Cardiac fibroblast (primary cell): ENCODE measurements at places on chromosomes 3 and 15.

- no peak for DNase-seq
These were observed 46.7 kb upstream of the CCDC80 start for GRCh38 chr3:112687616-112688015.

GRCh38 chr15:78992416-78993256 is 47.8 kb upstream of the CTSH start:
- DNase-seq = no peak

DNA sequence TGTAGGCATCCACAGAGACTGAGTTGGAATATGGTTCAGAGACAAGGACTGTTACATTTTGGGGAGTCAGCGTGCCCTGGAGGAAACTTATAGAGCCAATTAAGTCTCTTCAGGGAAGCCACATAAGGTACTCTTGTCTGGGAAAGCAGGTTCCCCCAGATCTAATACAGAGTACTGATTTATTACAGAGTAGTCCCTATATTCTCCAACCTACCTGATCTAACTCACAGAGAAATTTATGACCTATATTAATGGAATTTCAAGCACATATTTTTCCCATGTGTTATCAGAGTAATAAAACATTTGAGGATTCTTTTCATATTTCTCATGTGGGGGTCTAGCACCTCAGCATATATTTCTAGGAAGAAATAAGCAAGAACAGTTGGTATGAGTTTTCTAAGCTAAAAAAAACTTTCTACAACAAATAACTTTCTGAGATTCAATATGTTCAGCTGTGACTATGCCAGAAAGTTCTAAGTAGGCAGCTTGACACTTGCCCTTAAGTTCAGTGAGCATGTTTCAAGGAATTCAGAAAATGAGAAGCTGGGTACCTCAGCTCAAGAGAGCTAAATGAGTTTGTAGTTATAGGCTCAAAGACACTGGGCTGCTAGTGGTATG is 75.3 kb upstream of the COL8A1 start:
- peak; percentile 22 for DNase-seq

GRCh38 chr15:40430271-40430805 is 10.4 kb upstream of the BAHD1 start:
- peak; percentile 8 for DNase-seq

- no peak for DNase-seq
These were observed 2.5 kb upstream of the HTR3C start for GRCh38 chr3:184050217-184050847.

DNA sequence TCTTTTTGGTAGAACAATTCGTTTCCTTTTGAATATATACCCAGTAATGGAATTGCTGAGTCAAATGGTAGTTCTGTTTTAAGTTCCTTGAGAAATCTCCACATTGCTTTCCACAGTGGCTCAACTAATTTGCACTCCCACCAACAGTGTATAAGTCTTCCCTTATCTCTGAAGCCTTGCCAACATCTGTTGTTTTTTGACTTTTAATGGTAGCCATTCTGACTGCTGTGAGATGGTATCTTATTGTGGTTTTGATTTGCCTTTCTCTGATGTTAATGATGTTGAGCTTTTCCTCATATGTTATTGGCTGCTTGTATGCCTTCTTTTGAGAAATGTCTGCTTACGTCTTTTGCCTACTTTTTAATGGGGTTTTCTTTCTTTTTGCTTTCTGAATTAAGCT is 270.6 kb upstream of the MEIS2 start:
- DNase-seq = no peak

- DNase-seq = no peak
These were observed 16.0 kb upstream of the SRP14 start for GRCh38 chr15:40054855-40055575.

DNA sequence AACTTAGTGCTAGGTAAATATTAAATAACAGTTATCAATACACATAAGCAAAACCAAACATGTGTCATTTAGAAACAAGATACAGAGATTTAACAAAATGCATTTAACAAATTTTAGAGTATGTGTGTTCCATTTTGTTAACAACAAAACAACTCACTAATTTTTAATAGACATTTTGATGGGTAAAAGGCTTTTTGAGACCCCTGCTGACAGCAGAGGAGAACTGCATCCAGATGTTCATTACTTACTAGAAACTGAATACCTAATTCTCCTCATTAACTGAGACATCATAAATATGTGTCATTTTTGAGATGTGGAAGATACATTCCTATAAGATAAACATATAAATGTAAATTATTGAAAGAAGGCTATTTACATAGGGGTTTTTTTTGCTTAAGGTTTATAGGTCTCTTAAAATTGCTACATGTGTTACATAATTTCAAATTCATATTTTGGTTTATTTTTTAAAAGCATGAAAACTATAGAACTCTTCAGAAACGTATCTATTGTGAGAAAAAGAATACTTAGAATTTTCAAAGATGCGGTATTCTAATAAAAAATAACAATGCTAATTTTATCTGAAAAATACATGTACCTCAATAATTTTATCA is 1009.8 kb downstream of the TUSC7 start:
- DNase-seq = peak; percentile 48

DNA sequence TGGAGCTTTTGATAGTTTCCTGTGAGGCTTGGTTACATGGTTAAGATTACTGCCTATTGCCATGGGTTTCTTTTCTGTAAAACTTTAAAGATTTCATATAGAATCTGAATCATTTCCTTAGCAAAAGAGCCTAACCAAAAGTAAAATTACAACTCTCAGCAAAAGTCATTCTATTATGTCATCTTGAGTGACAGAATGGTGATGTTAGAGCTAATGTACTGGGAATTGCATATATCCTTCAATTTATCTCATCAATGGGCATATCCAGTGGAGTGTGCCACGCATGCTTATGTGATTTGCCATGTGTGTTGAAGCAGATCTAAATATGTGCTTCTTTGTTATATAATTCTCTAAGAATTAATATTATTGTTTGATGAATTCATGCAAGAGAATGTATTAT is 212.1 kb downstream of the ROBO1 start:
- DNase-seq = no peak

DNA sequence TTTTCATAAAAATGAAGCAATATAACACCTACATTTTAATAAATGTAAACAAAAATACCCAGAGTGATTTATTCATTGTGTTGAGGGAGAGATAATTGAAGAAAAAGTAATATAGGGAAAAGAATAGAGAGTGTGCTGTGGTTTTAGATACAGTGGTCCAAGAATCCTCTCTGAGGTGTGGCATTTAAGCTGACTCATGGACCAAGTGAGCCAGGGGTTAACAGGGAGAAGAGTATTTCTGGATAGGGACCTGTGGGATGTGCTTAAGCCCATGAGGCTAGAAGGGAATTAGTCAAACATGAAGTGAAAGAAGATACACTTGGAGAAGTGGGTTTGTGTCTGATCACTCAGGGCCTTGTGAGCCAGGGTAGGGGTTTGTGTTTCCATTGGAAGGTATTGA is 680.7 kb upstream of the GRM7 start:
- DNase-seq = no peak

DNA sequence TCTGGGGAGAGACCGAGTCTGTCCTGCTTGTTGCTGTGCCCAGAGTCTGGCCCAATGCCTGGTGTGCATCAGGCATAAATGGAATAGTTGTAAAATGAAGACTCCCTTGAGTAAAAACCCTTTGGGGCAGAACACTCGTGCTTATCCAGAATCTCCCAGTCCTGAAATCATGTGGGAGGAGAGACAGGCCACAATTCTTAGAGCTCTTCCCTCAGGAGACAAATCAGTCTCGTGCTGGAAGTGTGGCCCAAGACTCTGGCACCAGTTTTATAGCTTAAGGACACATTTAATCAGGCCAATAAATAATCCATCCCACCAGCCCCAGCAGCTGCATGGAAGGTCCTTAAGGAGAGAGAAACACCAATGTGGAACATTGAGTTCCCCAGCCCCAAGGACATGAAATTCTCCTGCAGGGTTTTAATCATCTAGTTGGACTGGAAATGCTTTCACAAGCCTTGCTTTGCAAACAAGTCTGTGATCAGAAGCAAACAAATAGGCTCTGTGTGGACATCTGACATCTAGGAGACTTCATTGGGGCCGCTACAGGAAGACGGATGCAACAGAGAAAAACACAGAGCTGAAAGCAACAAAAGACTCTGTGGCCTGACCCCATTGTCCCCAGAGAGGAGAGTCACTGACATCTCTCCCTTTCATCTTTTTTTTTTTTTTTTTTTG is 70.4 kb downstream of the LSM3 start:
- no peak for DNase-seq

DNA sequence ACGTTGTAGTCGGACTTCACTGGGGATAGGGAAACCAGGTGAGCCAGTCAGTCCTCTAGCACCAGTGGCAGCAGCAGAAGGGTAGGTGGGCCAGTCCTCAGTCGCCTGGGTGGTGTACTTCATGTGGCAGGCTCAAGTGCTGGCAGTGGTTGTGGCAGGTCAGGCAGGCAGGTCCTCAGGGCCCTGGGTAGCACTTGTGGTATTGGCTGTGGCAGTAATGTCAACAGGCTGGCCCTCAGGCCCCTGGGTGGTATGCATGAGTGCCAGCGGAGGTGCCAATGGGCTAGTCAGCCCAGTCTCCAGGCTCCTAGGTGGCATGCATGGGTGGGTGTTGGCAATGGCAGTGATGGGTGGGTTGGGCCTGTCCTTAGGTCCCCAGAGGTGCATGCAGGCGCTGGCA is 40.6 kb downstream of the FAIM start:
- DNase-seq = no peak

DNA sequence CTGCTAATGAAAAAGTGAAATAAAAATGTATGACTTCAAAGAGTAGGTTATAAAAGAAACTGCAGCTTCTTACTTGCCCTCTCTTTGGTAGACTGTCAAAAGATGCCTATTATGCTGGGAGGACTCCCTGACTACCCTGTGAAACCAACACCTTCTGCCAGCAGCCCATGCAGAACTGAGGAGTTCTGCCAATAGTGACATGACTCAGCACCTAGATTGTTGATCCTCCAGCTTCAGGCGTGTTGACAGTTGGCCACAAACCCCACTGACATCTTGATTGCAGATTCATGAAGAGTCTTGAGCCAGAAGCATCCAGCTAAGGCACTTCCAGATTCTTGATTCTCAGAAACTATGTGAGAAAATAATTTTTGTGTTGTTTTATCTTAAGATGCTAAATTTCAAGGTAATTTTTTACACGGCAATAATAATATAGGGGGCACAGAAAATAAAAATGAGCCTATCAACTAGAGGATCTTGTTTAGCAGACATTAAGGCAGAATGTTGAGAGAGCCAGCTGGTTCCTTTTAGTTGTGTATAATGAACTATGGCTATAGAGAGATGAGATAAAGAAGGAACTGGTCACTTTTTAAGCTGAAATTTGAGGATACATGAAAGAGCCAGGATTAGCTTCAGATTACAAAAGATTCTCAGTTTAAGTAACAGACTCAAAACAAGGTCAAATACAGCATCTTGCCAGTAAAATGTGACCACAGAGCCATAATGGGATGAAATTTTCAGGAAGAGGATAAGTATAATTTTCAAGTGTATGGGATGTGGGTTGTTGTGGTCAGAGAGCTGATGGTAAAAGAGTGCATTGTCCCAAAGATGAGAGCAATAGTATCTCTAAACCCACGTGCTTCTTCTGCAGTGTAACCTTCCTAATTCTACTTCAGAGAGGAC is 588.7 kb upstream of the CBLB start:
- DNase-seq = peak; percentile 82

DNA sequence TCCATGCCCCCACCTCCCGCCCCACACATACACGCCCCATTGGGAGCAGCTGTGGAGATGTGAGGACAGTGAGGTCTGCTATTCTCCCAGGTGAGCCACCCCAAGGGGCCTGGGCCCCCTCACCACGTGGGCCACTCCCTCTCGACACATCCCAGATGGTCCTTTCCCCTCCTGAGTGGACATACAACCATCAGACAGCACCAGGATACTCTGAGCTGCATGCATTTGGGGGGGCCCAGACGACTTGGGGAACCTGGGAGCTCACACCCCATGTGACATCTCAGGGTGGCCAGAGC is 17.5 kb downstream of the FBLN2 start:
- DNase-seq = no peak

DNA sequence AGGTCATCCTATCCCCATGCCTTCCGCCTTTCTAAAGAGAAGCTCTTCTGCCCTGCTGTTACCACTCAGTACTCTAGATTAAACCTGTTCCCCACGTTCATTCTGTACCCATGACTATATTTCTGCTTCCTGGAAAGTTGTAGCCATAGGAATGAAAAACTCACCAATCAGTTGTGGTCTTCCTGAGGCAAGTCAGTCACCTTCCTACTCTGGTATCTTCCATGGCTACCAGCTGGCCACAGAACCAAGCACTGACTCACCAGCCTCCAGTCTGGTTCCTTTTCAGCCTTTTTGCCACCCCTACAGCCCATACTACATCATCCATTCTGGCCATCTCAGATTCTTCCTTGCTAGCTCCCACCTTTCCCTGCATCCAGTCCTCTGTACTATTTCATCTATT is 46.4 kb downstream of the TMEM44 start:
- peak; percentile 92 for DNase-seq

- DNase-seq = no peak
These were observed 104.3 kb upstream of the CHMP2B start for GRCh38 chr3:87122766-87123165.

DNA sequence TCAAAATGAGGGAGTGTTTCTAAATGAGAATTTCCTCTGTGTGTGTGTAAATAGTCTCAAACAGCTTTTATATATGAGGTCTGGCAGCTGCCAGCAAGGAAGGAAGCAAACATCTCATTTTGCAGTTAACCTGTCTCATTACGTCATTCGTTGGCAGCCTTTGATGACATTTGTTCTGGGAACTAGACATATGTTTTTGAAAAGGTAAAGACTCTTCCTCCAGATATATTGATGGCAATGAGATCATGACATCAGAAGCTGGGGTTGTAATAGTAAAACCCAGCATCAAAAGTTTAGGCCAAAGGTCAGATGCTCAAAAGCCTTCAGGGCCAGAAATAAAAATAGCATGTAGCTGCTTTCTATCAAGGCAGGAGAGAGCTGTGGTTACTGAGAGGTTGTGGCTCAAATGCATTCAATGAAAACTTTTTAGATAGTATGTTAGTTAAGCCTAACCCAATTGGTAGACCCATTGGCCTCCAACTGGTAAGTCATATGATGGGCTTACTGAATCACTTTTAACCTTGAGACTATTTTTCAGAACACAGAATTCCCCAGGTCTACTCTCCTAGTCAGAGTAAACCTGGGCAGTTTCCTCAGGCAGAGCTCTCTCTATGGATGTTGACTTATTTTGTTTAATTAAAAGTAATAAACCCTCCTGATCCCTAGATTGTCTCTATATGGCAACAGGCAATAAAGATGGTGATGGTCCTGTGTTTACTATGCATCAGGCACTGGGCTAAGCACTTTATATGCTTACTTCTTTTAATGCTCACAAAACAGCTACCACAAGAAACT is 386.5 kb upstream of the CFAP20DC start:
- DNase-seq = no peak

DNA sequence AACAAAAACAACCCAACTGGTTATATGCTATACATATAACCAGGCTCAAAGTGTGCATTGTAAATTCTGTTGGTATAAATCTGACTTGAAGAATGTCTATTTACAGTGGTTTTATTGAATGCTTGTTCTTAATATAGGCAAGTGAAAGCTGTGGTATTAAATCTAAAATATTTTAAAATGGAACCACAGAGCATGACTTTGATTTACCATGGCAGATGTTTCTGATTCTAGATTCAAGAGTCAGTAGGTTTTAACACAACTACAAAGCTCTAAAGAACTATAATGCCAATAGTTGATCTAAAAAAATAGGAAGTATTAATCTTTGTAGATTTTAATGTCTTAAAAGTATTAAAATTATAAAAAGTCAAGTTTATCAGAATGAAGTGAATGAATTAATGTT is 141.9 kb upstream of the PLSCR5 start:
- DNase-seq = no peak
